ENCODE measurements at places on chromosomes 13 and 19.

GRCh38 chr19:42207767-42208271 lies 9.7 kb downstream of the DEDD2 start:
- H3K4me3 ChIP-seq: no peak overlapping the region
- H3K36me3 ChIP-seq: peaks cover 11% of the 10 kb centered on the region
- DNase-seq: no peak
- H3K27ac ChIP-seq: no peak overlapping the region

- H3K4me3 ChIP-seq: no peak overlapping the region
- no peaks in the 10 kb centered on the region for H3K27me3 ChIP-seq
Observed at GRCh38 chr19:48961673-48962028, 3.5 kb upstream of the FTL start.

DNA sequence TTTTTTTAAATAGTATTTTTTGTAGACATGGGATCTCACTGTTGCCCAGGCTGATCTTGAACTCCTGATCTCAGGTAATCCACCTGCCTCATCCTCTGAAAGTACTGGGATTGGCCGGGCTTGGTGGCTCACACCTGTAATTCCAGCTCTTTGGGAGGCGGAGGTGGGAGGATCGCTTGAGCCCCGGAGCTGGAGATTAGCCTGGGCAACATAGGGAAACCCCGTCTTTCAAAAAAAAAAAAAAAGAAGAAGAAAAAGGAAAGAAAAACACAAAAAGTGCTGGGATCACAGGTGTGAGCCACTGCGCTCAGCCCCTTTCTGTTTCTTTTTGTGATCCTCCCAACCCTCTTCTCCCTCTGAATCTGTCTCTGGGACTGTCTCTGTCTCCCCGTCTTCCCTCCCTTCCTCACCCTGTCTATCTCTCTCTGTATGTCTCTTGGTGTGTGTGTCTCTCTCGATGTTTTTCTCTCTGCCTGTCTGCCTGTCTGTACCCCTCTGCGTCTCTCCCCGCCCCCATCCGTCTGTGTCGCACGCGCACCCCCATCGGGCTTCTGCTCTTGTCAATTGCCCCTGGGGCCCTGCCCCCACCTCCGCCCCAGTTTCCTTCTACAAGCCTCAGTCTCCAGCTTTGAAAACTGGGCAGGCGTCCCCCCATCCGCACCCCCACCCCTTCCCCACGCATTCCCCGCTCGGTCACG lies 540 bp upstream of the ZFP36 start:
- peak overlapping the region; percentile 96 for H3K4me3 ChIP-seq
- no peaks in the 10 kb centered on the region for H3K27me3 ChIP-seq
- H3K36me3 ChIP-seq: no peaks in the 10 kb centered on the region
- H3K4me1 ChIP-seq: peaks cover 18% of the 10 kb centered on the region
- no peak overlapping the region for H3K27ac ChIP-seq

- no peaks in the 10 kb centered on the region for H3K27me3 ChIP-seq
- H3K36me3 ChIP-seq: no peaks in the 10 kb centered on the region
- DNase-seq: no peak
- H3K4me3 ChIP-seq: no peak overlapping the region
Observed at GRCh38 chr13:86878781-86879180, 792.4 kb upstream of the SLITRK5 start.

GRCh38 chr13:49956131-49956530 lies 20.0 kb upstream of the SPRYD7 start:
- H3K27ac ChIP-seq: no peak overlapping the region
- no peak for DNase-seq
- H3K27me3 ChIP-seq: no peaks in the 10 kb centered on the region
- no peaks in the 10 kb centered on the region for H3K4me1 ChIP-seq

- DNase-seq: no peak
- H3K36me3 ChIP-seq: no peaks in the 10 kb centered on the region
- H3K4me1 ChIP-seq: no peaks in the 10 kb centered on the region
Observed at GRCh38 chr13:86585835-86586234, 786.6 kb upstream of the SLITRK6 start.

GRCh38 chr13:95098916-95099315 lies 202.3 kb downstream of the ABCC4 start:
- no peak overlapping the region for H3K4me3 ChIP-seq
- no peak overlapping the region for H3K27ac ChIP-seq
- no peaks in the 10 kb centered on the region for H3K4me1 ChIP-seq
- no peak for DNase-seq
- no peaks in the 10 kb centered on the region for H3K36me3 ChIP-seq

GRCh38 chr13:41552031-41552430 lies 94.7 kb downstream of the RGCC start:
- DNase-seq: peak; percentile 82
- H3K27me3 ChIP-seq: no peaks in the 10 kb centered on the region
- no peak overlapping the region for H3K4me3 ChIP-seq

DNA sequence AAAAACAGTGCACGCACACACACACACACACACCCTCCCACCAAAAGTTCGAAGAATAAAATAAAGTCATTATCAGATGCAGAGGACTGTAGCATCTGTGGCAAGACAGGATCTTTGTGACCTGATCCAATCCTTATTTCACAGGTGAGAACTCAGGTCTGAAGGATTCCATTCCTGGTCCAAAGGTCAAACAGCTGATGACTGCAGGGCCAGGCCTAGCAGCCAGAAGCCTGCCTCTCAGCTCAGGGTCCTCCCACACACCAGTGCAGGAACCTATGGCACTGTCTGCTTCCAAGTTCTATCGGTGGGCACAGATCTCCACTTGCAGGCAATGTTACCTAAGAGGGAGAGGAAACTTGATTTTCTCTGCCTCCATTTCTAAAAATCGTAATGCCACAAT lies 57.5 kb downstream of the SERP2 start:
- peaks cover 6% of the 10 kb centered on the region for H3K36me3 ChIP-seq
- H3K4me3 ChIP-seq: no peak overlapping the region
- H3K27me3 ChIP-seq: no peaks in the 10 kb centered on the region
- no peak for DNase-seq
- H3K4me1 ChIP-seq: peaks cover 8% of the 10 kb centered on the region

DNA sequence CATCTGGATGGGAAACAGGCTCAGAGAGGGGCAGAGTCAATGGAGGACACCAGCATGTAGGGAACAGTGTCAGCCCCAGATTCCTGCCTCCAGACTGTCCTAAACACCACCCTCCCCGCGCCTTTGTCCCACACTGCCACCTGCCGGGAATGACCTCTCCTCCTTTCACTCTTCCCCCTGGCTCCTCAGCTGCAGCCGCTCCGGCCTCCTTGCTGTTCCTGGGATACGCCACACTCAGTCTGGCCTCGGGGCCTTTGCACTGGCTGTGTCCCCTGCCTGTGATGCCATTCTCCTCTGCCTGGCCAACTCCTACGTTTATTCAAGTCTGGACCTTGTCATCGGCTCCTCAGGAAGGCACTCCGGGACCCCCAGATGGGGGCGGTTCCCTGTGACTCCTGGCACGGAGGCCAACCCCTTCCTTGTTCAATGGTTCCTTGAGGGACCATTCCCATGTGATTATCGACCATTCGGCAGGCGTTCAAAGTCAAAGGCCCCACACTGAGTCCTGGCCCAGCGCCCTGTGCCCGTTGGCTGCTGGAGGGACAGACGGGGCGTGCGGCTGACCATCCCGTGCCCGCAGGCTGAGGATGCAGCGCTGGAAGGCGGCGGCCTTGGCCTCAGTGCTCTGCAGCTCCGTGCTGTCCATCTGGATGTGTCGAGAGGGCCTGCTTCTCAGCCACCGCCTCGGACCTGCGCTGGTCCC lies 15.8 kb downstream of the FUT6 start:
- DNase-seq: no peak
- no peak overlapping the region for H3K27ac ChIP-seq
- no peaks in the 10 kb centered on the region for H3K27me3 ChIP-seq
- H3K4me3 ChIP-seq: no peak overlapping the region

- peaks cover 9% of the 10 kb centered on the region for H3K4me1 ChIP-seq
- peak overlapping the region; percentile 84 for H3K4me3 ChIP-seq
- peaks cover 13% of the 10 kb centered on the region for H3K36me3 ChIP-seq
- peak overlapping the region; percentile 95 for H3K27ac ChIP-seq
- DNase-seq: no peak
Observed at GRCh38 chr19:4279267-4279529, 132 bp downstream of the SHD start.

DNA sequence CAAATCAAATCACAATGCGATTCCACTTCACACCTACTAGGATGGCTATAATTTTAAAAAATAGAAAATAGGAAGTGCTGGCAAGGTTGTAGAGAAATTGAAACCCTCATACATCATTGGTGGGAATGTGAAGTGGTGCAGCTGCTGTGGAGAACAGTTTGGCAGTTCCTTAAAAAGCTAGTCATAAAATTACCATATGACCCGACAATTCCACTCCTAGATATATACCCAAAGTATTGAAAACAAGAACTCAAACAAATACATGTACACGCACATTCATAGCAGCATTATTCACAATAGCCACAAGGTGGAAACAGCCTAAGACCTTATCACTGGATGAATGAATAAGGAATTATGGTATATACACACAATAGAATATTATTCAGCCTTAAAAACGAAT lies 12.0 kb downstream of the HMGB1 start:
- no peak overlapping the region for H3K27ac ChIP-seq
- H3K36me3 ChIP-seq: peaks cover 11% of the 10 kb centered on the region
- no peaks in the 10 kb centered on the region for H3K27me3 ChIP-seq
- H3K4me1 ChIP-seq: no peaks in the 10 kb centered on the region
- DNase-seq: no peak

GRCh38 chr13:43036351-43037250 lies 13.2 kb downstream of the DNAJC15 start:
- H3K36me3 ChIP-seq: peaks cover 2% of the 10 kb centered on the region
- peaks cover 8% of the 10 kb centered on the region for H3K4me1 ChIP-seq

DNA sequence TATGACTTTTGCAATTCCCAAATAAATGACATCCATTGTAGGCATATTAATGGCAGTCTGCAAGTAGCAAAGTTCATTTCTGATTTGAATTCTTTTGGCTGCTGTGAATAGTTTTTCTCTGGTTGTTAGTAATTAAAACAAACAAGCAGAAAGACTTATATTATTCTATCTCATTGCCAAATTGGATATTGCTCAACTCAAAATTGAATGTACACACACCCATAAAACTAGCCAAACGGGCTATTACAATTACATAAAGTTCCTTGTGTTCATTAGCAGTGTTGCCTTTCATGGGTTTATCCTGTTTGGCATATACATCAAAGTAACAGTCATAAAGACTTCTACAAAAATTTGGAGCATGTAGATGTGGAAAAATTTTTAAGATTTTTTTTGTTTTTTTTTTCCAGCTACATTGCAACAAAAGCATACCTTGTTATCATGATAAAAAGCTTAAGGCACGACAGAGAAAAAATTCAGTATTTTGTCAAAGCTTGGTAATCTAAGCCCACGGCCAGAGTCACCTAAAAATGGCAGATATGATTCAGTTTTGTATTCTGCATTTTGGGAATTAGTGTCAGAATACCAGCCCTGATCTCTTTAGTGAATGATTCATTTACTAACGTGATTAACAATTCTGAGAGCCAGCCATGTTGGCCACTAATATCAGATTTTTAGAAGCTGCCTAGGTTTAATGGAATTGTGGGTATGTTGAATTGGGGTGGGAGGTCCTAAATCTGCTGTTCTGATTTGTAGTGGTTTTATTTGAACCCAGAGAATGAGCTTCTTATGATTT lies 108.4 kb downstream of the KLF5 start:
- H3K4me3 ChIP-seq: no peak overlapping the region
- DNase-seq: no peak
- no peaks in the 10 kb centered on the region for H3K4me1 ChIP-seq
- no peaks in the 10 kb centered on the region for H3K36me3 ChIP-seq
- no peak overlapping the region for H3K27ac ChIP-seq

- H3K4me1 ChIP-seq: no peaks in the 10 kb centered on the region
- no peak overlapping the region for H3K27ac ChIP-seq
- DNase-seq: peak; percentile 45
- peaks cover 21% of the 10 kb centered on the region for H3K27me3 ChIP-seq
Observed at GRCh38 chr13:21668732-21669275, 2.1 kb upstream of the FGF9 start.

DNA sequence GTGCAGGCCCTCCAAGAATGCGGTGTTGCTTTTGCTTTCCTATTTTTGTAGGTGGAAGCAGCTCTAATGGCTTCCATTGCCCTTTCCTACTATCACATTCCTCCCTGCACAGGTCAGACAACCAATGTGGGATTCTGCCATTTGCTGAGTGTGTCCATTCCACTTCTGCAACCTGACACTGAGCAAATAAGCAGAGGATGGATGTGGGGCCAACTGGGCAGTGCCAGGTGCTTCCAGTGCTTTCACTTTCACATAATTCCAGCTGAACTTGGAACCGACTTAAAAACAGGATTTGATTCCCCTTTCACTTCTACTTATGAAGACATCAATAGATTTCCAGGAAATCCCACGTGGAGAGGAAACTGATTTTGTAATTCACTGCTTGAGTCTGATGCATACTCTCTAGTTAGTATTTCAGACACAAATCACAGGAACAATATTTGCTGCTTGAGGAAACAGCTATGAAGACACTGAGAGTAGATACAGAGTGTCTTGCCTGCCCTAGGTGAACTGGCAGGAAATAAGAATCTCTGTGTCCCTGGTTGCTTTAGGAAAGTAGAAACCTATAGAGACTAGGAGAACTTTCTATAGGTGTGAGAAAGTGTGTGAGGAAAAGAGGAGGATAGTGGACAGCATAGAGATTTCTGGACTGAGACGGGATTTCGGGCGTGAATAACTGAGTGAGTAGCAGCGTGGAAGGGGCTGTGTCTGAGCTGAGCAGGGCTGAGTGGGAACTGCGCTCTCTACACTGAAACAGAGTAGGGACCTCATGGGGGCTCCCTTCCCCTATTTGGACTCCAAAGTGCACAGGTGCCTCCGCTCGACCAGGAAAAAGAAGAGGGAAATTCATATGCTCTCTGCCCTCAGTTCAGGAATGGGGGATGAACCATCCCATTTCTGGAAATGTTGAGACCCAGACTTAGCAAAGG lies 22.5 kb downstream of the LGALS16 start:
- H3K4me1 ChIP-seq: peaks cover 20% of the 10 kb centered on the region
- no peak overlapping the region for H3K4me3 ChIP-seq
- peak; percentile 71 for DNase-seq
- H3K27ac ChIP-seq: peak overlapping the region; percentile 6
- 0 out of 2 replicates have a peak, but pooled peaks cover 6% of the 10 kb centered on the region for H3K27me3 ChIP-seq

DNA sequence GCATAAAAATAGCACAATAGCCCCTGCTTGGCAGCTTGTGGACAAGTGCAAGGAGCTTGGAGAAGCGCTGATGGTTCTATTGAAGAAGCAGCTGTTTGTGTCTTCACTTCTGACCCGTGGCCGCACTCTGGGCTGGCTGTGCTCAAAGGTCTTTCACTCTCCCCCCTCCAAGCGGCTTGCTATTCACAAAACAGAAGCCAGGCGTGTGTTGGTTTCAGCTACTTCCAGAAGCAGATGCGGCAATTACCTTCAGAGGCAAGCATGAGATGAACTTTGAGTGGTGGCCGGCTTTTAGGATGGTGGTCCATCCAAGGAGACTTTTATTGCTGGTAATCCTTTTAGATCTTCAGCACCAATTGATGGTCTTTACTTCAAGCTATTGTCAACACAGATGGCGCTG lies 188.5 kb upstream of the ARGLU1 start:
- DNase-seq: no peak
- H3K27me3 ChIP-seq: no peaks in the 10 kb centered on the region
- no peak overlapping the region for H3K4me3 ChIP-seq
- no peaks in the 10 kb centered on the region for H3K36me3 ChIP-seq
- no peak overlapping the region for H3K27ac ChIP-seq

- peaks cover 6% of the 10 kb centered on the region for H3K4me1 ChIP-seq
- H3K36me3 ChIP-seq: no peaks in the 10 kb centered on the region
- DNase-seq: no peak
- no peak overlapping the region for H3K27ac ChIP-seq
- no peaks in the 10 kb centered on the region for H3K27me3 ChIP-seq
Observed at GRCh38 chr13:52127378-52127777, 1.5 kb downstream of the NEK5 start.

GRCh38 chr19:51799034-51799773 lies 4.2 kb downstream of the FPR3 start:
- H3K36me3 ChIP-seq: no peaks in the 10 kb centered on the region
- H3K4me3 ChIP-seq: no peak overlapping the region
- no peaks in the 10 kb centered on the region for H3K4me1 ChIP-seq

Measured in SJCRH30 (cell line).